ENCODE measurements at places on chromosomes 5 and 9.

GRCh38 chr5:55146543-55147151 is 13.3 kb upstream of the GPX8 start:
- peak; percentile 79 for DNase-seq

- no peak for DNase-seq
Observed at GRCh38 chr5:132055441-132055807, 5.0 kb upstream of the IL3 start.

DNA sequence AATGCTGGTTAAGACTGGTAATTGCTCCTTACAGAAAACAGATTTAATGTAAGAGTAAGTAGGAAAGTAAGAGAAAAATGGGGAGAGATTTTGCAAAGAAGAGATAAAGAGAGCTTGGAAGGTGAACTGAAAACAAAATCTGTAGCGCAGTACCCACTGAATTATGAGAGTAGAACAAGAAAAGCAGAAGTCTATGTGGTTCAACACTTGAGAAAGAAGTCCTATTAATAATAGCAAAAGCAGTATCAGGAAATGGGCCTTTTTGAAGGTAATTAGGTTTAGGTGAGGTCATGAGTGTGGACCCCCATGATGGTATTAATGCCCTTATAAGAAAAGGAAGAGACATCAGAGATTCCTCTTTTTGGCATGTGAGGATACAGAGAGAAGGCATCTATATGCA is 460.6 kb downstream of the CETN3 start:
- no peak for DNase-seq

- DNase-seq, result no peak
Observed at GRCh38 chr5:77328930-77329647, 118.6 kb downstream of the PDE8B start.

DNA sequence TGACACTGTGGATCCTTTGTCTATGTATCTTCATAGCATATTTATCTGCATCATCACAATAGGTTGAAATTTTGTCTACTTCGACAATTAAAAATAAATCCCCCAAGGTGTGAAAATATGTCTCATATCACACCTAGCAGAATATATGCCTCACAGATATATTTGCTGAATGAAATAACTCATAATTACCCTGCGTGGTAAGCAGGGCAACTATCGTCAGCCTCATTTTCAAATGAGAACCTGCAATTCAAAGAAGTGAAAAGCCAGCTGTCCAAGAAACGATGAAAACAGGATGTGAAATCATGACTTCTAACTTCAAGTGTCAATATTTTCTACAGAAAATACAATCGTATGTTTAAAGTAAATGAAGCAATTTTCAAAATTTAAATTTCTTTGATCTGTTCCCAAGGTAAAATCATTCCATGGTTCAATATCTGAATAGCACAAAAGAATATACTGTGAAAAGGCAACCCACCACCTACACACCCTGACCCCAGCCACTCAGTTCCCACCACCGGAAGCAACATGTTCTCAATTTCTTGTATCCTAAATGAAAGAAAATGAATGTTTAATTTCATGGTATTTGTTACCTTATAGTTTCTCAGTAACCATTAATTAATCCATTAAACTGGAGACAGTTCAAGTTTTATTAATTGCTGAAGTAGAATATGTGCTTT is 57.1 kb downstream of the TBCA start:
- no peak for DNase-seq

- peak; percentile 98 for DNase-seq
Observed at GRCh38 chr5:8829323-8830029, 716.4 kb downstream of the SEMA5A start.

All from fibroblast of skin of right quadriceps (primary cell).